Stimulated activated naive CD4-positive, alpha-beta T cell treated with Interleukin-2 at 50 U/mL for 16 hours (primary cell): ENCODE measurements at places on chromosomes 7 and 10.

DNA sequence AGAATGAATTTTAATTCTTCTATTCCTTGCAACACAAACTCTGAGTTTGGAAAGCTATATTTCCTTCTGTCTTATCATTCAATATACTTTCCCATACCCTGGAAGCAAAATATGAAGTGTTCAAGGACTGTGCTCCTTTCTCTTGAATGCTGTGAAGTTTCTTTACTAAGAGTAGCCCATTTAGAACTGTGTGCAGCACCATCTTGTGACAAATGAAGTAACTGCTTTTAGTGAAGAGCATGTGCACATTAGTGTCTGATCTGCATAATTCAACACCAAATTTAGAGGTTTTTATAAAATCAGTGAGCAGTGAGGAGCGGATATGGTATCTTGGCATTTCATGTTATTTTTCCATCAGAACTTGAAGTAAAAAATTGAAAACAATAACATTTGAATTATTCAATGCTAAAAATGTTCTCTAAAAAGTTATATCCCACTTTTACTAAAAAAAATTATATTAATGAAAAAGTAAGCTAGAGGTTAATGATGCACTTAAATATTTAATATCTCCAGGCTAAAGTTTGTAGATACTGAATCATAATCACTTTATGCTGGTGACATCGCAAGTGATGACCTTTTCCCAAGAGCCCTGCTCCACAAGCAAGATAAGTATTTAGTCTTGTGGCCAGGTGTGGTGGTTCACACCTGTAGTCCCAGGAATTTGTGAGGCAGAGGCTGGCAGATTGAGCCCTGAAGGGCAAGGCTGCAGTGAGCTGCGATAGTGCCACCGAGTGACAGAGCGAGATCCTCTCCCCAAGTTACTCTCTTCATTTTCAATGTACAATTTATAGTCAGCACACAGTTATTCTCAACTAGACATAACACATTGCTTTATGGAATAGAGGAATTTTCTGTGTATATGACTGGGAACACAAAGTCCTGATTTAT lies 108.8 kb upstream of the PCLO start:
- DNase-seq = no peak

- DNase-seq = no peak
These were observed 258.1 kb downstream of the STK31 start for GRCh38 chr7:23967949-23968599.

- DNase-seq = peak; percentile 22
These were observed 1.9 kb upstream of the VOPP1 start for GRCh38 chr7:55574051-55574717.

- no peak for DNase-seq
These were observed 12.8 kb downstream of the LBX1 start for GRCh38 chr10:101216207-101217043.

GRCh38 chr7:14626076-14626475 lies 276.5 kb downstream of the DGKB start:
- no peak for DNase-seq

DNA sequence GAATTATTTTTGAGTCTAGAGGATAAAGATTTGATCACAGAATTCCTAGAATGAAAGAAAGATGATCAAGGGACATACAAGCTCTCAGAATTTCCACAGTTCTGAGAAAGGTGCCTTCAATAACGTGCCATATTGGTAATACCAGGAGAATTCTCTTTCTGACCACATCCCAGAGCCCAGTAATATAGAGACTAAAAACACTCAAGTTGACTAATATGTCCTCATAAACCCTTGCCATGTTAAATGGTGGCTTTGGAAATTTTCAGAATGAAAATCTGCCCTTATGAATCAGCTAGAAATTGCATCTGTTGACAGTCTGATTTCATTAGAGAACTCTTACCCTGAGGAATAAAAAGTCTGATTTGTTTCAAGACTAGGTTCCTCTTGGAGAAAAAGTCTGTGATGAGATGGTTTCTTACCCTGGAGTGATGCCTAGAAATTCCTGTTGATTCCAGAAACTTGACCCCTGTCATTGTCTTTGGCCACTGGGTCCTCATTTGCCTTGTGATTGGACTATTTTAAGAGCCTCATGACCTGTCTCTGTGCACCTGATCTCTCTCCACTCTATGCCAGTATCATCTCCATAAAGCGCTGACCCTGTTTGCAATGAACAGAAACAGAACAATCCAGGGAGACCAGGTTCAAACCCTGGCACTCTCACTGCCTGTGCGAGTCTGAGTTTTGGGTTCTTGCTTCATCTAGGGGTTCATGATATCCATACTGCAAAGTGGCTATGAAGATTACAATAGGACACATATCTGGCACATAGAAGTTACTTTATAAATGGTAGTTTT lies 3.3 kb downstream of the IL2RA start:
- no peak for DNase-seq

DNA sequence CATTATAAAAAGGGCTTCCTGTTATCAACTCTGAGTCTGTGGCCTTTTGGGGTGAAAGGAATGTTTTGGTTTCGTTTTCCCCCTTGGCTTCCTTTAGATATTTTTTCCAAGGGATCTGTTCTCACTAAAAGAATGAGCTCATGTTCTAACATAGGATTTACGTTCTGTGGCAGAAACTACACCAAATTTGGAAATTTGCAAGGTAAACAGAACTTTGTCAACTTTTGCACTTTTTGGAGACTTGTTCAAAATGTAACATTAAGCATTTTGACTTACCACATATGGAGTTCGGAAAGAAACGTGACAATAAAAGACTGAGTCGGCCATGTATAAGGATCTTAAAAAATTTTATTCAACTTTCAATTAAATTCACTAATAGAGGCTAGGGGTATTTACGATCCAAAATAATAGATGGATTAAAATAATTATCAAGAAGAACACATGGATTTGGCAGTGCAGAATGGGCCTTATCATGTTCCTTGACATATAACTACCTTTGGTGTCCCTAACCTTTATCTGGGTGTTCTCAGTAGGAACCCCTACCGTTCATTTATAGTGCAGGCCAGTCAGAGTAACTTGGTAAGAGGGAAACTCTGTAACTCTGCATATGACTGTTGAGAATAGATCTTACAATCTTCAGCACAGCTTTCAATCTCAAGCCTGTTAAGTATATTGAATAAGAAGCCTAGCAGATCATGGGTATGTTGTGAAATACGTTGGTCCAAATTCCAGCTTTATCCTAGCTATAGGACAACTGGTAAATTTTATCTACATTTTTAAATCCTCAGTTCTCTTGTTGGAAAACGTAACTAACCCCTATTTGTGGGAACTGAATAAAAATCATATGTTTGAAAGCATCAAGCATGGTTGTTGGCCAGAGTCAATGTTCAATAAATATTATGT lies 11.8 kb downstream of the CPED1 start:
- DNase-seq = no peak

DNA sequence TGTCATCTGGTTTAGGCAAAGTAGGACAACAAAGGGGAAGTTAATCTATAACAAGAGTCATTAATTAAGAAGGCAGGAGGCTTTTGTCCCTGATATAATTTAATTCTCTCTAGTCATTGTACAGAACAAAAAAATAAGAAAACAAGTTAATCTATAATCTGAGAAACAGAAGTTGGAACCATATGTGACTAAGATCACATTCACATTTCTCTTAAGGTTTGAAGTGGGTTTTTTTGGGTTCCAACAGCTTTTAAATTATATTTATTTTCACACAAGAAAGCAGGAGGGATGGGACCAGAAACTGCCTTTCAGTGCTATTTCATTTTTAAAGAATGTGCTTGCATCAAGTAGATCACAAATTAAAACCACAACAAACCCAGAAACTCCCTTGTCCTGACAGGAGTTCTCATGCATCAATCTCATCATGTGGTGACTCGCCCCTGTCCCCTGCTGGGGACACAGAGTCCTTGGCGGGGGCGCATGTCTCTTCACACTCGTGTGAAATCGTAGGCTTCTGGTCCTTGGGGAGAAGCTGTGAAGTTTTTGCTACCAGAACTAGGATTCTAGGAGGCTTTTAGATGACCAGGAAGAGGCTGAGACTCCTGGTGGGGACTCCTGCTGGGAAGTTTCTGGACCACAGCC lies 10.1 kb upstream of the OPN4 start:
- no peak for DNase-seq

DNA sequence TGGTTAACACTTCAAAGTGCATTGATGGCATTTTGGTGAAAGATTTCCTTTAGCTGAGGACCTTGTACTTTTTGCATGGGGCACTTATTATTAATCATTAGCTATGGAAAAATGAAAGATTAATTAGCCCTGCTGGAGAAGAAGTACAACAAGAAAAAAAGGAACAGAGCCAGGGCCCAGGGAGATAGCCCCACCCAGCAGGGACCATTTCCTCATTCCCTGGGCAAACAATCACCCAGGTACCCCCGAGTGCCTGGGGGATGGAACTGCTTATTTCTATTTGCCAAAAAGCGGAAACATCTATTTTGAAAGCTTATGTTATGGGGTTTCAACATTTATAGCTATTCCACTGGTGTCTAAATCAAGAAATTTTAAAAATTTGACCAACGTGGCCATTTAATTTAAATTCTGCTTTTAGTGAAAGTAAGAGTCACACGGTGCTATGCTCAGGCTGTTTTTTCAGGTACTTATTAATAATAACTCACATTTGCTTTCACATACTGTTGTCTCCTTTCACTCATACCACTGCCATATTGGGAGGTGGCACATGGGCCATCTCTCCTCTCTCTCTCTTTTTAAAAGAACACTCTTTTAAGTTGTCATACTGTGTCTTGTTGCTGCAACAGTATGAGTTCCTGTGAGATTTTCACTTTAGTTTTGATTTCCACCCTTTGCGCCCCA lies 143.6 kb upstream of the KIF5B start:
- DNase-seq = no peak

DNA sequence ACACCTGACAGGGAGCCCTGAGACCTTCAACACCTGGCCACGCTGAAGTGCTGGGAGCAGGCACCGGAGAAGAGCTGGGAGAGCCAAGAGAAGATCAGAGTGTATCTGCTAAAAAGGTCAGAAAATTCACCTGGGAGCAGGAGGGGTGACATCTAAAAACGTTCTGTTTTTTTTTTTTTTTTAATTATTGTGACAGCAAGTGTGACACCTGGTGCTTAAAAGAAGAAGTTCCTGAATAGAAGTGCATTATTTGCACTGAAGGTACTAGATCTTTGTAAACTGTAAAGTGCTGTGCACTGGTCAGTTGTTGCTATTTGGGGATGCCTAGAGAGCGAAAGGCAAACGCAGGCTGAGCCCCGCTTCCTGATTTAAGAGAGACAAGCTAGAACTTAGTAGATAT lies 422.0 kb downstream of the PLXNA4 start:
- no peak for DNase-seq

DNA sequence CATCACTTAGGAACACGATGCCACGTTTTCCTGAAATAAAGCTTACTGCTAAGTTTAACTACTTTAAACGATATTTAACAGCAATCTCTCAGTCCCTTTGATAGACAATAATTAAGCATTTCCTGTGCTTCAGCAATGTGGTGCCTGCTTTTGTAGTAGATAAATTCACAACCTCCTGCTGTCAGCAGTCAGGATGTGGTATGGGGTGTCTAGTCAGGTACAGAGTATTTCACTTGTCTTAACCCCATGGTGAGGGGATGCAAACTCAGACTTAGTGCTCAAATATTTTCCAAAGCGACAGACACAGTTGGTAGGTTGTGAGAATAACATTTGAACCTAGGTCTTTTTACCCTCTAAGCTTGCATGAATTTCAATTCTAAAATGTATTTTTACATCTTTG lies 526.2 kb upstream of the PFKP start:
- no peak for DNase-seq

DNA sequence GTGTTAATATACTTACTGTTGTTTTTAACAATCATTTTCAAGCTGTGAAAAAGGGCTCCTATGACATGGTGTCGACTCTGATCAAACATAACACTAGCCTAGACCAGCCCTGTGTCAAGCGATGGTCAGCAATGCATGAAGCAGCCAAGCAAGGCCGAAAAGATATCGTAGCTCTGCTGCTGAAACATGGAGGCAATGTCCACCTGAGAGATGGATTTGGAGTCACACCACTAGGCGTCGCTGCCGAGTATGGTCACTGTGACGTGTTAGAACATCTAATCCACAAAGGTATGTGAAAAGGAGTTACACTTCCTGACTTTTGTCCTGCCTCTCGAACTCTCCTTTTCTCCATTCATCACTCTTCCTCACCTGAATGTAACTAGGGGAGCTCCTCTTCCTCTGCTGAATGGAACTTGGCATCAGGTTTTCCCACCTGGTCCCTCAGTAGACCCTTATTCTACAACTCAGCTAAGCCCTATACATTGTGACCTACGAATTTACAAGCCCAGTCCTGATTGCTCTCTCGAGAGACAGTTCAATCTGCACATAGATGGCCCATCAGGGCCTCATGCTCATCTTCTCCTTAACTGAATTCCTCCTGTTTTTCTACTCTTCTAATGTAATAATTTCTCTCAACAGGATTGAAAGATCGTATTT lies 23.0 kb downstream of the ASB15 start:
- DNase-seq = peak; percentile 44

GRCh38 chr7:149495785-149496641 lies 1.6 kb downstream of the ZNF746 start:
- DNase-seq = no peak

GRCh38 chr7:79761876-79762429 lies 308.5 kb upstream of the MAGI2 start:
- no peak for DNase-seq

- DNase-seq = no peak
These were observed 15.4 kb upstream of the FKBP9 start for GRCh38 chr7:32941681-32942414.

DNA sequence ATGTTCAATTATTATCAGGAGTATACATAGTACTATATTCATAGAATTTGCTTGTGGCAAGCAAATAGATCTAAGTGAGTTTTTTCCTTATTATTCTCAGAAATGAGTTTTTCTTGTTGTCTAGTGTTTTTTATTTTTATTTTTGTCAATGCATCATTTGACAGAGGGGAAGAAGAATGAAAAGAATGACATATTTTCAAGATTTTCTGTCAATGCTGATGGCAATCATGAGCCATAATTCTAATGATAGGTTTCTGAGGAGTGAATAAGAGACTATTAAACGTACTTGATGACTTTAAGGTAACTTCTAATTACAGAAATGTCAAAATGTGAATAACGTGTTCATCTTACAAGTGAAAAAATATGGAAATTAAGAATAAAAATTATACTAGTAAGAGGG lies 144.6 kb upstream of the CSTF2T start:
- no peak for DNase-seq

- peak; percentile 69 for DNase-seq
These were observed 547 bp downstream of the CRPPA start for GRCh38 chr7:16420649-16421332.

GRCh38 chr7:156954941-156955340 lies 5.4 kb downstream of the NOM1 start:
- no peak for DNase-seq

DNA sequence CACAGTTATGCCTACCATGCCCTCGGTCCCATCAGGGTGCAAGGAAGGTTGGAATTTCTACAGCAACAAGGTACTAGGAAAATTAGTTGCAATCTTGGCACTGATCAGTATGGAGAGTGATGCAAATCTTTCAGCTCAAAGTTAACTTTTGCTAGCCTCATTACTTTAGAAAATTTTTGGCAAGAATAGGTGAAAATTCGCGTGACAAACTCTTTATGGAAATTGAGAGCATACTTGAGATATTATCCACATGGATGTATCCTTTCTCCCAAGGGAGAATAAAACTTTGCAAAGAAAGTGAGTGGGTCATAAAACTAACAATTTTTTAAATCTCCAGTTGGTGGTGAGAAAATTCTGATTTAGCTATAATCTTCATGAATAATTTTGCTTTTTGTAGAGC lies 71.1 kb upstream of the SLC39A12 start:
- no peak for DNase-seq

GRCh38 chr10:70090013-70090412 lies 37.4 kb downstream of the MACROH2A2 start:
- DNase-seq = no peak

- DNase-seq = no peak
These were observed 6.6 kb downstream of the TRIM8 start for GRCh38 chr10:102650655-102651454.
